Urothelium cell line (cell line): ENCODE measurements at places on chromosomes 4 and X.

GRCh38 chr4:107896158-107896645, 35.1 kb upstream of the CYP2U1 start:
- DNase-seq, result peak; percentile 82

- DNase-seq, result no peak
Observed at GRCh38 chr4:10727140-10727880, 42.7 kb upstream of the CLNK start.

DNA sequence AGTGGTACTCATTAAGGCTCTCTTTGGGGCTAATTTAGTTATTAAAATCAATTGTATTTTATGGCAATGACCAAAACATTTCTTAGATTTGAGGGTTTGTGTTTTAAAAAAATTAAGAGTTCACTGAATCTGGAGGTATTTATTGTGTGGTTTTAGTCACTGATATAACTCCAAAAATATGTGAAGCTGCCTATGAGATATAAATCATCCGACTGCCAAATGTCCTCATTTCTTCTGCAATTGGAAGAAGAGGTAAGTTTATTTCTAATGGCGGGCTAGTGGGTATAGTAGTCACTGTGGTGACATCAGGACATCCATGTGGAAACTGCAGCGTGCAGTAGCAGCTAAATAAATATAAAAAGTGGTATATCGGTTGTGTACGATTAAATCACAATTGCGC, 205.5 kb downstream of the MID1 start:
- DNase-seq, result no peak

- no peak for DNase-seq
Observed at GRCh38 chr4:26015133-26015651, 101.2 kb downstream of the SMIM20 start.

DNA sequence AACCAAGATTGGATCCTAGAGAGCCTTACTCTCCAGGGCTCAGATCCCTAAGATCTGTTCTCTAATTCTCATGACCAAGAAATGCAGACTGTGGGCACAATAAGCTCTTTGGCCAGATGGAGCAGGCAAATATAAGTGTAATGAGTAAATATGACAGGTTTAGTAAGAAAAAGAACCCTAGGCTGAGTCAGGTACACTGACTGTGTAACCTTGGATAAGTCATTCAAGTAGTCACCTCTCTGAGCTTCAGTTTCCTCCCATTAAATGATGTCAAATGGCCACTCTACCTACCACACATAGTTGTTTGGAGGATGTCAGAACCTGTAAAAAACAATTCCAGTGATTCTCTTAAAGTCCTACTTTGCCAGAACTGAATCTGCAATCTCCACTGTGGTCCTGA, 8.3 kb upstream of the EDA start:
- DNase-seq, result no peak

- DNase-seq, result no peak
Observed at GRCh38 chr4:120691536-120691935, 231.0 kb downstream of the PRDM5 start.

DNA sequence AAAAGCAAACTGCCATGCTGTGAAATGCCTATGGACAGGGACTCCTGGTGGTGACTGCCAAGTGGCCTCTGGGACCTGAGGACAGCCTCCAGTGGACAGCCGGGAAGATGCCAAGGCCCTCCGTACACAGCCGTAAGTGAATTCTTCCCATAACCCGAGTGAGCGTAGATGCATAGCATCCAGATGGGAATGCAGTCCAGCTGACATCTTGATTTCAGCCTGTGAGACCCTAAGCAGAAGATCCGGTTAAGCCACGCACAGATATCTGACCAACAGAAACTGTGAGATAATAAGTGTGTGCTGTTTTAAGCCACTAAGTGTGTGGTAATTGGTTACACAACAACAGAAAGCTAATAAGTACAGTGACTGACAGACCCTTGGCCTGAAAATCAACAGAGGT, 55.9 kb downstream of the TMEM156 start:
- DNase-seq, result no peak

DNA sequence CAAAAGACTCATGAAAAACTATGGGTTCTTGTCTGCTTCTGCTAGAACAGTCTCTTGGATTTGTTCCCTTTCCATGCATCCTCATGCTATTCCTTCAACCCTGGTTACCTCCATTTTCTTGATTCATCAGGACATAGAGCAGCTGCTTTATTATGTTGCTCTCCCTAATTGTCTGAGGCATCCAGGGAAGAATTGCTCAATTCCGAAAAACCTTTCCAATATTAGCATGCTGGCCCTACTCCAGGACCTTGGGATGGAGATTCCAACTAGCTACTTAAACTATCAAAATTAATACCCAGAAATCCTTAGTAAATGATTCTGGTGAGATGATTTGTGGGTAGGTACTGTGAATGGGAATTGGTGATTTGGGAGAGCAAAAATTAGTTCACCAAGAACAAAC, 56.6 kb upstream of the FAM47B start:
- DNase-seq, result no peak

- DNase-seq, result no peak
Observed at GRCh38 chrX:129609395-129609794, 45.4 kb downstream of the APLN start.
